ENCODE measurements at places on chromosomes 7 and 10.

- ATAC-seq: peak; percentile 50
Observed at GRCh38 chr10:124671486-124672075, 72.6 kb downstream of the FAM53B start.

DNA sequence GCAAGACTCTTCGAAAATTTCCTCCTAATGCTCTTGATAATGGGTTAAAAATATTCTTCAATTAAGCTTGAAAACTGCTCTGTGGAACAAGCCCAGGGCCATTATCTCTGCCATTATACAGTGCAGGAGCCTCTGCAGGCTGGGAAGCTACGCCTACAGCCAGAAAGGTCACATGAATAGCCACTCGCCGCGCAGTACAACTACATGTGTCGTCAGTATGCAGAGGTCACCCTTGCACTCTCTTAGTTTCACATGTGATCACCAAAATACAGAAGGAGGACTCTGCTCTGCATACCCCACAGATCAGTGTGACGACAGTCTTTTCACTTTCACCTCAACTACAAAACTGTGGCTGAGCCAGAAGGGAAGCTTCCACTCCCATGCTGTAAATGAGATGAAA lies 141.8 kb upstream of the C1QL3 start:
- ATAC-seq: no peak

DNA sequence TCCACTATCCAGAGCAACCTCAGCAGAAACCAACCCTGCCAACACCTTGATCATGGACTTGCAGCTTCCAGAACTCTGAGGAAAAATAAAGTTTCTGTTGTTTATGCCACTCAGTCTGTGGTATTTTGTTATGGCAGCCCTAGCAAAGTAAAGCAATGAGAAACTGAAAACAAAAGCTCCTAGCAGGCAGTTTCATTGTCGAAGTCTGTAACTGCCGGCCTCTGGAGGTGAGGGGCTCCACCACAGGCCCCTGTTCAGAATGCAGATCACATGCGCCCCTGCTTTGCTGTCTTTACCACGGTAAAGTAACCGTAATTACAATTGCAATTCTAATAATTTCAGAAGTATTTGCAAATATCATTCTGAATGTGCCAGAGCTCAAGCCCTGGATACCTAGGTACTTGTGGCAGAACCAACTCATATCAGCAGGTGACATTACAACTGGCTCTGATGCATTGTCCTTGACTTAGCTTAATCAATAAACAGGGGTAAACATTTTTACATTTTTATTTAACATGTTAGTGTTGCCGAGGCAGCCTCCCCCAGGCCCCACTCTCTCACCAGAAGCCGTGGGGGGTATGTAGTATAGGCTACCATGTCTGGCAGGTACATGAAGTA lies 193.2 kb downstream of the ELMO1 start:
- ATAC-seq: no peak

DNA sequence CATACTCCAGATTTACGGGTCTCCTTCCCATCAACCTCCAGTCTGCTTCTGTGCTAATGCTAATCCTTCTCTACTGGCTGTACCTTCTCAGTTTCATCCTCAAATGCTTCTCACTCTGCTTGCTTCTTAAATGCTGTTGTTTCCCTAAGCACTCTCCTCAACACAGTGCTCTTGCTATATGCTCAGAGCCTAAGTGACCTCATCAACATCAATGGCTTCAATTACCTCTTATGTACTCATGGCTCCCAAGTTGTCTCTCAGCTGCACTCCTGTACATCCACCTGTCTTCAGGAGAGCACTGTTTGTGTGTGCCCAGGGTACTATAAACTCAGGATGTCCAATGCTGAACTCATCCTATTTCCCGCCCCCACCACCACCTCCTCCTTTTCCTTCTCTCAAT lies 22.5 kb downstream of the ELAPOR2 start:
- no peak for ATAC-seq

Measured in SK-N-SH treated with all-trans-retinoic acid at 6 μM for 48 hours (cell line).